ENCODE measurements at places on chromosomes 1 and 21.

DNA sequence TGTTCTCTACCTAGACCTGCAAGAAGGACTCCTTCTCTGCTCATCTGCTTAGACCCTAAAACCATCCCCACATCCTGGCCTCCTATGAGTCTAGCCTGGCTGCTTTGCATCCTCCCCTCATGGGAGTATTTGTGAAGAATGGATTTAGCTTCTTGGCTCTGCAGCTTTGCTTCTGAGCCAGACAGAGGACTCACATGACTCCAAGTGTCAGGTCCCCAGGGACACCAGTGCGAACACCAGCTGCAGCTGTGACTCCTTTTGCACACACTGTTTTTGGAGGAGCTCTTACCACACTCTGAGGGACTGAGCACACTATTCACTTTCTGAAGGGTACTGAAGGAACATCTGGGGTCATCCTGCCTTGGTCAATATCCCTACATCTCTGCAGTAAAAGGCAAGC lies 131.8 kb upstream of the SGIP1 start:
- no peak for DNase-seq

DNA sequence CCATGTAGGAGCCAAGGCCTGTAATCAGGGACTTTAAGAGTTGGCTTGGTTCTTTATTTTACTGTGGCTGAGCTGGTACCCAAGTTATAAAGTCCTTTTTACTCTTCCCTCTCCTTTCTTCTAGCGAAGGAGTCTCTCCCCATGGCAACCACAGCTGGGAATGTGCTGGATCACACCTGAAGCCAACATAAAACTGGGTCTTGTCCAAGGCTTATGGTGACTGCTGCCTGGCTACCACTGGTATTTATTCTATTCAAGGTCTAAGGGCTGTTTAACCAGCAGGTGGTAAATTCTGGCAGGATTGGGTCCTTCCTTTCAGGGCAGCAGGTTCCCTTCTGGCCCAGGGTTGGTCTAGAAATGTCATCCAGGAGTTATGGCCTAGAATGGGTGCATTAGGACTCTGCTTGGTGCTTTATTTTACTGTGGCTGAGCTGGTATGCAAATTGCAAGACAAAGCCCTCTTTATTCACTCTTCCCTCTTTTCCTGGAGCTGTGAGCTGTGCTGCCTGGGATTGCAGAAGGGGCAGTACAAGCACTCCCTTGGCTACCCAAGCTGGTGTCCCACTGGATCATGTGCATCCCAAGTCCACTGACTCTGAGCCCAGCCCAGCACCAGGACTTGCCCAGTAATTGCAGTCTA lies 26.6 kb downstream of the SLC22A15 start:
- DNase-seq: no peak

GRCh38 chr1:78475888-78476610 lies 14.7 kb upstream of the PTGFR start:
- peak; percentile 19 for DNase-seq

DNA sequence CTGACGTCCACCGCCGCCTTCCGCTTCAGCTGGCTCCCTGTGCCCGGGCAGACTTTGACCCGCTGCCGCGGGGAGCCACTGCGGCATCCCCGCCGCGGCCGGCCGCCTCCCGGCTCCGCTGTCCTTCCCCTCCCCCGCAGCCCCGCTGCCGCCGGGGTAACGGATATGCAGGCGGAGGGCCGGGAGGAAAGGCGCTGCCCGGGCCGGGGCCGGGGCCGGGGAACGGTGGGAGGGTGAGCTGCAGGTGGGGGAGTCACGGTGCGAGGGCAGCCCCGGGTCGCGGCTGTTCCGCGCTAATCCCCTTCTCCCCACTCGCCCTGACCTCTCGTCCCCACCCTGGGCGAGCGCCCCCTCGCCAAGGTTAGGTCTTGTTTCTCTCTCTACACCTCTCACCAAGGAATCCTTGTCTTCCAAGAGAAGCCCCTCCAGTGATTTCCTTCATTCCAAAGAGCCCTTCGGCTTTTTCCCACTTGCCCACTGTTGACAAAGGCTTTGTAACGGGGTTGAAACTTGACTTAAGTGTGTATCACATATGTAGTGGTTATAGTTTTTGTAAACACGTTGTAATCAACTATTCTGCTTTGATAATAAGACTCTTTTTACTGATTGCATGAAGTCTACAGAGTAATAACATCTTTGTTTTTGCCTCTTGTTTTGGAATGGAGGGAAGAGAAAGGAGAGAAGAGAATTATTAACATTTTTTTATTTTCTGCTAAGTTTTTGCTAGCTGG lies 669 bp downstream of the XPR1 start:
- DNase-seq: no peak

GRCh38 chr1:236143104-236143948 lies 987 bp downstream of the GPR137B start:
- DNase-seq: peak; percentile 73

- no peak for DNase-seq
Measured at GRCh38 chr1:213958346-213958745, 29.4 kb upstream of the PROX1 start.

DNA sequence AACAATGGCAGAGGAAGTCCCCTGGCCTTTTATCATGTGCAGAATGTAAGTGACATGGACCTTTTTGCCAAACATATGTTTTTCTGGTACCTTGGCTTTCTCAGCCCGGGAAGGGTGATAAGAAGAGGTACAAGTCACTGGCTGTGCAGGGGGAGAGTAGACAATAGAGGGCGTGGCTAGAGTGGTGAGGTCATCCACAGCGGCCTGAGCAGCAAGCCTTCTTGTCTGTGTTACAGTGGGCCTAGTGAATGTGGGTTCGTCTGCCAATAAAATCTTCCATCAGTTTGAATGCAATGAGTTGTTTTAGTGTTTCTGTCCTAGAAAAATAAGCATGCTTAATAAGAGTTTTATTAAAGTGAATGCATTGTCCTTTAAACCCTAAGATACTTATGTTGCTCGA lies 59.0 kb upstream of the PGD start:
- peak; percentile 39 for DNase-seq

GRCh38 chr21:21200939-21201615 lies 202.9 kb downstream of the NCAM2 start:
- peak; percentile 22 for DNase-seq

DNA sequence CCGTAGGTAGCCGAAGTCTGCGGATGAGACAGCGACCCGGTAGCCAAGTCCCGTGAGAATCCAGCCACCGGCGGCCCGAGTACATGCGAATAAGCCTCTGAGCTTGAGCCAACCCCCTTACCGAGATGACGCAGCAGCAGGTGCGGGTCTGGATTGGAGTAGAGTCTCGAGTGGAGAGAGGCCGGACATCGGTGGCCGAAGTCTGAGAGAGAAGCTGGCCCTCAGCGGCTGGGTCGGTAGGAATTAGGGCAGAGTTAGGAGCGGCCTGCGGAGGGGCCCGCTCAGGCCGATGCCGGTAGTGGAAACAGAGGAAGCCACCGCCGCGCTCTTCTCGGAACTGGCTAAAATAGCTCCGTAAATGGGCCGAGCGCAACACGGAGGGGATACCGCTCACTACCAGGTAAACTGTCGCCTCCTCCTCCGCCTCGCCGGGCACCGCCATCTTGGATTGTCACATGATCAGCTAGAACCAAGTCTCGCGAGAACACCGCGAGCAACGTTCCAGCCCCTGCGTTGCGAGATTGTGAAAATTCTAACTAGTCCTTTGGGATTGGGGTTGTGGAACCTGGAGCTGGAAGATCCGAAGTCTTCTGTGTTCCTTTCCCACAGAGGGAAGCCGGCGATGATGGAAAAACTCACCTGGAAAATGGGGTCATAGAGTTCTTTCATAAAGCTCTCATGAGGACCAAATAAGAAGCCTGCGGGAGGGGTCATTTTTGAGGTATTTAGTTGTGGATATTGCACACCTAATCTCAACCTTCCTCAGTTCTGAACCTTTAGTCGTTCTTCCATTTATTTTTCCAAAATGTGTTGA lies at the start of gene GPATCH3:
TSS of gene GPATCH3 (minus strand) at position 467 of the 814 bp plus-strand sequence. CDS start at position 442, 25 bp downstream.
- DNase-seq: peak; percentile 92

DNA sequence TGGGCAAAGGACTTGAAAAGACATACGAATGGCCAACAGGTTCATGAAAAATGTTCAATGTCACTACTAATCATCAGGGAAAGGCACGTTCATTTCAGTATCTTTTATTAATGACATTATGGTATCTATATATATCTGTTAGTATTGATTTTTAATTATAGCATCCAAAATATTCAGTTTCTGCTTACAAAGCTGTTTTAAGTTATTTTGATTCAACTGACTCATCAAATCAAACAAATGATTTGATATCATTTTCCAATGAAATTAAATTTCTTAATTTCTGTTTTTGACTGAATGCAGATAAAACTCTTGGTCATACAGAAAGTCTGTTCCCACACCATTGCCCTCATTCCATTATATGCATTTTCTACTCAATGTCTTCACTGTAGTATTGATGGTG lies 315.9 kb downstream of the PDE4B start:
- no peak for DNase-seq

GRCh38 chr1:165467706-165468105 lies 22.8 kb upstream of the RXRG start:
- no peak for DNase-seq

DNA sequence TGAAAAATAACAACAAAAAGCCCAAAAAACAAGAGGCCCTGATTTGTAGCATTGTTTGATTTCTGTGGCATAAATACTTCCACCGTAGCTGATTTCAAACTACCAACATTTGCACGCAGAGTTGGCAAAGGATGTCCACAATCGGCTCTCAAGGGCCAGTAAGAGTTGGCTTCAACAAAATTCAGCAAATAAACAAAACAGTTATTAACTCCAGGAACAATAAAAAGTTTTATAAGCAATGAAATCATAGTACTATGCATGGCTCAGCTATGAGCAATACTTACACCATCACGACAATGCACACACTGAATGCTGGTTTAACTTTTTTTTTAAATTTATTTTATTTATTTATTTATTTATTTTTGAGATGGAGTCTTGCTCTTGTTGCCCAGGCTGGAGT lies 8.7 kb upstream of the COX20 start:
- DNase-seq: peak; percentile 44

GRCh38 chr1:175294179-175294756 lies 101.7 kb upstream of the KIAA0040 start:
- no peak for DNase-seq

DNA sequence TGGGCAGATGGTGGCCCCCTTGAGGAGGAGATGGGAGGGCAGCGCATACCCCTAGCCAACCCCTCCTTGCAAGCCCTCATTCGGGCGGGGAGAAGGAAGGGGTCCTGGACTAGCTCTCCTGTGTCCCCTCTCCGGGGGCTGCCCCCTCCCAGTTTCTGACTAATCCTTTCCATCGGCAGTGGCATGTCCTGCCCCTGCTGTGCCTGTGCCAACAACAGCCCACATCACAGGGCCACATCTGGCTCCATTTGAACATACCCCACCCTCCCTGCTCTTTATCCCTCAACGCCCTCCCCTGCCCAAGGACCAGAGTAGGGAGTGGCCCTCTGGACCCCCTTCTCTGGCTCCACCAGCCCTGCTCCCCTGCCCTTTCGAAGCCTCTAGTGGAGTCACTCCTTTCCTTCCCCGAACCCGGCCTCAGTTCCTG lies 11.0 kb upstream of the LMNA start:
- DNase-seq: peak; percentile 79

DNA sequence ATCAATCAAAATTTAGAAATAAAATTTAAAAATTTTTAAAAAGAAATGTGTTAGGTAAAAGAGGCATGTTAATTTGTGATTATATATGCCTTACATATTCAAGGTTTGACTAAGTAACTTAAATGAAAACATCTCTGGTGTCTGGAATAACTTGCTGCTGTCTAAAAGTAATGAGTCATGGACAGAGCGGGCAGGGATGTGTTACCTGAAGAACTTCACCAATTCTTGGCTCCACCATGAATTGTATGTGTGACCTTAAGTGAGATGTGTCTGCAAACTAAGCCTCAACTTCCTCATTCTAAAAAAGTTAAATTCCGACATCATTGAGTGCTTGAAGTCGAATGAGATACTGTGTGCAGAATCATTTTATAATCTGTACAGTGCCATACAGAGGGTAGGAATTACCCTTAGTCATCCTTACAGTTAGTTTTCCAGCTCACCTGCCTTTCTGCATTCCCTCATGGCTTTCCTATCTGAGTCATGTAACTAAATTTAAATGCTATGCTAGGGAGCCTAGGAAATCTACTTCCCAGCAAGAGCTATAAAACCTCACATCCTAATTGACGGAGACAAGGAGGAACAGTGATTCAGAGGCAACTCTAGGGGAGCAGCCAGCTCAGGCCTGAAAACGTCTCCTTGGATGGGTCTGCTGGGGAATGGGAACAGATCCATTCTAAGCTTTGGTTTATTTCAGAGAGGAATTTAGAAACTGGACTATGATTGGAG lies 100.7 kb upstream of the TSPAN2 start:
- peak; percentile 99 for DNase-seq

DNA sequence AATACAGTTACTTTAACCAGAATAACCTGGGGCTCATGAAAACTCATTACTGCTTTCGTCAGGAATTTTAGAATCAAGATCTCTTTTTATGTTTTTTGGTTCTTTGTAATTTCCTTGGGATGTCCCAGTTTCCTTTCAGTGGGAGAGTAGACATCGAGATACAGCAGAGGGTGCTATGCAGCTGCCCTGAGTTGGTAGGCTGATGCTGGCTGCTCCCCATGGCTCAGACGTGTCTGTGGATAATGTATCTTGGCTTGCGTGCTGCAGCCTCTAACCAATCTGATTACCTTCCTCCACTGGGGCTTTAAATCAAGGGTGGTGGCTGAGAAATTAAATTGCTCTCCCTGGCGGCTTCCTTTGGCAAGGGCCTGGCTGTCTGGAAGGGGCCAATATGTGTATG lies 253.7 kb downstream of the CACNA1E start:
- DNase-seq: no peak

- no peak for DNase-seq
Measured at GRCh38 chr1:175409938-175410337, 217.4 kb upstream of the KIAA0040 start.

DNA sequence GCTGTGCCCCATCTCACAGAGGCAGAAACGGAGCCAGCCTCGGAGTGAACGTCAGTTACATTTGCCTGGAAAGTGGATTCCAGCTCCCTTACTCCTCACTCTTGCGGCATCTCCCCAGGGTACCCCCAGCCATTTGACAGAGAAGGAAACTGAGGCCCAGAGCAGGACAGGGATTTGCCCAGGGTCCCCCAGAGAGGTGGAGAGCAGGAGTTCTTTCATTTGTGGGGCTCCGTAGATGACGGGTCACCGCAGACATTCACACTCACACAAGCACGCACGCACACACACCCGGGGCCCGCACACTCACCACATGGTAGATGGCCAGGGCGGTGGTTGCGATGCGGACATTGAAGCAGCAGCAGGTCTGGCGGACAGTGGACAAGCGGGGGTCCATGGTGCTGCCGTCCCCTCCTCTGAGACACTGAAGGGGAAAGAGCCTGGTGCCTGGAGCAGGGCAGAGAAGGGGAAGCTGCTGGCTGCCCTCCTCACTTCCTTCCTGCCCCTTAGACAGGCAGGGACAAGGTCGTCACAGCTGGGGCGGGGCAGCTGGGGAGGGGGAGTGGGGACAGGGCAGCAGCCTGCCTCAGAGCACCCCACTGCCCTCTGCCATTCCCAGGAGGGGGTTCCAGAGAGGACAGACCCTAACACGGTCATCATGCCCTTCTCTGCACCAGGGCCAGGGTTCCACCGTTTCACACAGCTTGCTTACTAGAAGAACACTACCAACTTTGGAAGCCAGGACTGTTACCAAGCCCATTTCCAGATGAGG lies at the start of gene LAPTM5:
TSS of gene LAPTM5 (minus strand) at position 423 of the 769 bp plus-strand sequence. CDS start at position 394, 29 bp downstream.
- no peak for DNase-seq

- no peak for DNase-seq
Measured at GRCh38 chr1:42738678-42739226, 1.3 kb downstream of the CLDN19 start.
